DMS153 (cell line): ENCODE measurements at places on chromosomes 3 and 15.

GRCh38 chr15:76309601-76310330 is 1.5 kb downstream of the ETFA start:
- DNase-seq = no peak

DNA sequence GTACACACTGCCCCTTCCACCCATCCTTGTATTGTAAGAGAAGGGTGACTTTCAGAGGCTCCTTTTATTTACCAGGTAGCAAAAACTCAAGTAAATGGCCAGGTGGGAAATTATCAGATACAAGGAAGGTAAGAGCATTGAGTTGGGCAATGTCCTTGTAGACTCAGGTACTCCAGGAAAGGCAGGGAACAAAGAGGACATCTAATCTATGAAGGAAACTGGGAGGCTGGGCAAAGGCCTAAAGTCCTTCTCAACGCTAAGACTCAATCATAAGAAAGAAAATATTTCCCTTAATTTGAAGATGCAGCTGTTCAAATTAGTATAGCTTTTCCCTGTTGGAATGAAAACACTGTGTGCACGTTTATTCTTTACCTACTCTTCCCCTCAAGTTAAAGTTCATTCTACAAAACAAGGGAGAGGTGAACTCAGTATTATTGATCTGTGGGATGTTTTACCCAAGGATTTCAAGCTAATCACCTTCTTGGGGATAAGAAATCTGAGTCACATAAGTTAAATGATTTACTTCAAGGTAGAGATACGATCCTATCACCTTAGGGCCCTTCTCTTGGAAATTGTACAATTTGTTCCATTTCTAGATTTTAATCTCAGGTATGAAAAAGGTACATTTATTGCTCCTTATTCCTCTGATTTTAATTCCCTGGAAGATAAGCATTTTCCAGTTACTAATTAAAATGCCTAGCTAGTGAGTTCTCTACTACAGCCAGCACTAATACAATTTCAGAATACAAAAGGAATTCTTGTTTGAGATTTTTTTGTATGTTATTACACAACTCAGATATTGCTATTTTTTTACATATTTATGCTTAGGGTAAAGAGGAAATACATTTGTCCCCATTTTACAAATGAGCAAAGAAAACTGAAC is 80.6 kb downstream of the PLD1 start:
- DNase-seq = no peak

- DNase-seq = no peak
These were observed 139.0 kb downstream of the P3H2 start for GRCh38 chr3:189981668-189982067.

DNA sequence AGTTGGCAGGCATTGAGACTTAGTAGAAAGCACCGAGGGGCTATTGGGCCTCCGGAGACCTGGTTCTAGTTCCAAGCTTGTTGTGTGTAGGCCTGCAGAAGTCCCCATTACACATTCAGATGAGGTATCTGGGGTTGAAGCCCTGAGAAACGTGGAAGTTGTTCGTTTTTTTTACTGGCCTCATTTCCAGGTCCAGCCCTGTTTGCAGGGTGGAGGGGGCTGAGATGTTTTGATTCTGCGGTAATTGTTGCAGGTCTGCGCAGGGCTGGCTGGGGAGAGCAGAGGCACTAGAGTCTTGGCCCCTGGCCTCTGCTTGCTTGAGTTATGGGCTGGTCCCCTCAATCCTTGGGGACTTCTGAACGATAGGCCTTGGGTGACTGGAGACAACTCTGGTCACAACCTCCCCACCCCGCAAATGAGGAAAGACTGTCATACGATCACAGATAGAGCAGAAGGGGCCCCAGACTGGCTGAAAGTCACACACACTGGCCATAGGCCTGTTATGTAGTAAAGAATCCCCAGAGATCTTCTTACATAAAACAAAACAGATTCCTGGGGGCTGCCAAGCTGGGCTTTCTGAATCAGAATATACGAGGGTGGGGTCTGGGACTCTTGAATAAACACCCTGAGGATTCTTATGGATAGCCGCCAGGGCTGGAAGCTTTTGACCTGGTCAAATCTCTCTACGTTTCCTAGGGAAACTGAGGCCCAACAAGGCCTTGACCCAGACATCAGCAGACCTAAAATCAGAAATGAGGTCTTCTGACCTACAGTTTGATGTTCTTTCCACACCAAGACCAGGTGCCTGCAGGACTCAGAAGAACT is 15.6 kb downstream of the KBTBD13 start:
- no peak for DNase-seq

- no peak for DNase-seq
These were observed 105.4 kb downstream of the HMG20A start for GRCh38 chr15:77525907-77526594.

DNA sequence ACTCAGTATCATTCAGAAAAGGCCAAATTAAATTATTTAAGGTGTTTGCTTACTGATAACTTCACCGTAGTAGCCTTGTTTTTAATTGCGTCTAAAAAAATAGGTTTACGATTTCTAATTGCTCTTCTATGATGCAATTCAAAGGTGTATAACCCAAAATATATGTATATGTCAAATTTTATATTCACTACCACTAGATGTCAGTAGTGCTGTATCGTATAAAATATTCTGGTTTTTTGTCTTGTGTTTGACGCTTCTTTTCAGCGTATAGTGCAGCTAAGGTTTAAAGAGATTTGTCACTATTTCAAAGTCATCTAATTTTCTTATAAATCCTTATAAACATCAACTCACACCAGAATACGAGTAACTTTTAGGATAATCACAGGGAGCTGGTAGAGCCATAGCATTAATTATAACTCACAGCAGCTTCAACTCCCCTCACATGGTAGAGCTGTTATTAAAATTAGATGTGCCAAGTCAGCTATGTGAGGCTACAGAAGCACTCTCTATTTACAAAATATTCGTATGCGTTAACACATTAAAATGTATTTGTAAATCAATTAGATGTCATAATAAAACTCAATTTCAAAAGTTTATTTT is 3.5 kb downstream of the PFN2 start:
- DNase-seq = peak; percentile 51
